Activated T-helper 1 cell treated with anti-CD3 and anti-CD28 coated beads, Interleukin-12 subunit alpha, Interleukin-12 subunit beta, Interleukin-2, Interleukin-4 antibody, amounts not matched to agents 30 ng/mL and 10 ng/mL and 1 ng/mL, durations not matched to agents 14 hours and 24 hours and 36 hours (primary cell): ENCODE measurements at places on chromosomes 6 and 20.

- no peaks in the 10 kb centered on the region for H3K27me3 ChIP-seq
- no peaks in the 10 kb centered on the region for H3K36me3 ChIP-seq
- no peak overlapping the region for H3K4me3 ChIP-seq
- H3K27ac ChIP-seq = no peak overlapping the region
Measured at GRCh38 chr20:11245431-11245830, 571.6 kb upstream of the JAG1 start.

DNA sequence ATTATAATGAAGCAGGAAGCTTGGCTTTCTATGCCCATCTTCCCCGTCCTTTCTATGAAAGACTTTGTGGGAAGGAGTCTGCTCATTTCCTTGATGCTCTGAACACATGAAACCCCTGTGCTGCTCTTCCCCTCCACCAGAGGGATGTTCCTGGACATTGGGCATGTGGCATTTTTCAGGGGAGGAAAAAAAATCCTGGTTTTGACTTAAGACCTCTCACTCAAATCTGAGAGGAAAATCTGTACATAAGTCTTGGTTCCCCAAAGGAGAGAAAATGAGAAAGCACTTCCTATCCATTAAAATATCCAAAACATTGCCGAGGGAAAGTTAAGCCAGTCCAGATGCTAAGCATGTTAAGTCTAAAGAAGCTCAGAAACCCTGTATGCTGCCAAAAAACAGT, 393.0 kb downstream of the PAX1 start:
- no peak for DNase-seq
- no peaks in the 10 kb centered on the region for H3K4me1 ChIP-seq
- H3K4me3 ChIP-seq = no peak overlapping the region
- H3K27ac ChIP-seq = no peak overlapping the region

DNA sequence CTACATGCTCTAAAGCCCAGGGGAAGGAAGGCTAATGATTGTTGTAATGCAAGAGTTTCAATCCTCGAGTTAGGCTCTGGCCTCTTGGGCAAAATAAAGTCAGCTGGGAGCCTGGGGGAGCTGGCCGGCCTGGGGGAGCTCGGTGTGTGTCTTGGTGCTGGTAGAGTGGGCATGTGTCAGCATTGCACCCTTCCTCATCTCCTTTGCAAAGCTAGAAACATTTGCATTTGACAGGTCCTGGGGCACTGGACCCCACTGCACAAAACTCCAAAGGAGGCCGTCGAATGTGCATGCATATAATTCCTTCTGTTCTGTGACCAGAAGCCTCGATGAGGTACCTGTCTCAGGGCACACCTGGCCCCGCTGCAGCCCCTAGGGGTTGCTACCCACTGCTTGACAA, 74.6 kb upstream of the SLC22A23 start:
- H3K4me3 ChIP-seq = no peak overlapping the region
- no peaks in the 10 kb centered on the region for H3K27me3 ChIP-seq
- H3K36me3 ChIP-seq = no peaks in the 10 kb centered on the region
- no peak for DNase-seq
- no peak overlapping the region for H3K27ac ChIP-seq
- no peaks in the 10 kb centered on the region for H3K4me1 ChIP-seq

GRCh38 chr6:33828764-33829731, 25.2 kb upstream of the MLN start:
- H3K27me3 ChIP-seq = peaks cover 14% of the 10 kb centered on the region
- H3K36me3 ChIP-seq = no peaks in the 10 kb centered on the region
- H3K27ac ChIP-seq = no peak overlapping the region
- no peak overlapping the region for H3K4me3 ChIP-seq
- H3K4me1 ChIP-seq = no peaks in the 10 kb centered on the region

DNA sequence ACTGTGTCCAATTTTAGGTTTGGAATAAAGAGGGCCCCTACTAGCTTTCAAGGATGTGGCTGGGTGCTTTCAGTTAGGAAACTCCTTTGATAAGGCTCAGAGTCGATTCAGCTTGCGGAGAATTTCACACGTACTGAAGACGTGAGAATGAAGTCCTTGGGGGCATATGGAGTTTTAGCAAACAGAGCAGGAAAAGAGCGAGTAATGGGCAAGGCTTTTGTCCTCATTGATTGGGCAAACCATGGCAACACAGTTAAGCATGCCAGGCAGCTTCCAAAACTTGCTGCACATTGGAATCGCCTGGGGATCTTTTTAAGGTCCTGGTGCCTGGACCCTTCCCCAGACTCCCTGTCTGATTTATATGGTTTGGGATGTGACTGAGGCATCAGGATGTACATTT, 29.2 kb downstream of the ISM1 start:
- H3K4me3 ChIP-seq = no peak overlapping the region
- H3K27me3 ChIP-seq = peaks cover 7% of the 10 kb centered on the region
- DNase-seq = no peak
- peaks cover 36% of the 10 kb centered on the region for H3K4me1 ChIP-seq
- H3K36me3 ChIP-seq = peaks cover 10% of the 10 kb centered on the region
